ENCODE measurements at places on chromosomes 3 and 15.

GRCh38 chr3:124163689-124164088, 171.8 kb upstream of the ROPN1 start:
- no peak for DNase-seq

DNA sequence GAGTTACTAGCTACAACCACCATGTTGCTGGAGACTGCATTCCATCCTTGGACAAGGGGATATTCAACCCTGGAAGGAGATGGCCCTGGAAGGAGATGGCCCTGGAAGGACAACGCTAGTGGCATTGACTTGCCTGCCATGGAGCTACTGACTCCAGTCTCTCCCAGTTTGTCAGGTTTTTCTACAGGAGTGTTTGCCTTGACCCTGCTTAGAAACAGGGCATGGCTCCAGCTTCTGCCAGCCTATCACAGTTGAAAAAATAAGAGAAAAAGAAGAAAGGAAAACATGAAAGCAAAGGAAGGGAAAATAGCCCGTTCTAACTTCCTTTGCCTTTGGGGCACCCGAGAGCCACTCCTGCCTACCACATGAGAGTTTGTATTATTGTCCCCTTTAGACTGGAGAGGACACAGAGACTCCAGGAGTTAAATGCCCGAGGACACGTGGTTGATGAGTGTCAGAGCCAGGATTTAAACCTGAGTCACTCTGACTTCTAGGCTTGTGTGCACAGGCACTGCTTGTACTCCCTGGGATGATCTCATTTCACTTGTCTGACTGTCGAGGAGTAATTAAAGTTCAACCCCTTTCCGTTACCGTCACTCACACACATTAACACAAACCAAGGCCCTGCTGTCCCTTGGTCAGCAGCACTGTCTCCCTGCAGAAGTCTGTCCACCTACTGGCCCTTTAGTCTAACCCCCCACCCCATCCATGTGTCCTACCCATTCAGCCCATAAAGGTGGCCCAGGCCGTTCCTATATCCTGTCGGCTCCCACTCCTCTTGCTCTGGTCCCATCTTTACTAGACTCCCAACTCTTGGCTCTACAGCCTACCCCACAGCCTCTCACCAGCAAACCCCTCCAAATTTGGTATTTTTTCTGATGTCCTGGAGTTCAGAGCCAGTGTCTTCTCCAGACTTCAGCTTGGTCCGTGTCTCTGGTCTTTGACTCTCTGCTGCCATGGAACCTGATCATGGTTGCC, 46.1 kb downstream of the C2CD4A start:
- DNase-seq = no peak

DNA sequence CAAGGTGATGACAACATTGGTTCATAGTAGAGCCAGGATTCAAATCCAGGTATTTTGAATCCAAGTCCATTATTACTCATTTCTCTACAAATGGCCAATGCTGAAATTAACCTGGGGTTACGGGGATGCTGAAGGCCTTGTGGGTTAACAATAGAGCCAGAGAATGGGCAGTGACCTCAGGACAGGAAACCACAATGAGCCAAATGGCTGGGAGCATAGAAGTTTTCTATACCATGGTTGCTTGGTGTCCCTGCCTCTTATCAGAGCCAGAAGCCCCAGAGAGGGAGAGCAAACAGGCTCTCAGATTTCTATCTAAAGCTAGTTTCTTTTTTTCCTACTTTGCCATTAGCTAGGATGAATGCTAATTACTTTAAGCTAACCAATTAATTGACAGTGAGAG, 82.3 kb downstream of the TNIK start:
- no peak for DNase-seq

DNA sequence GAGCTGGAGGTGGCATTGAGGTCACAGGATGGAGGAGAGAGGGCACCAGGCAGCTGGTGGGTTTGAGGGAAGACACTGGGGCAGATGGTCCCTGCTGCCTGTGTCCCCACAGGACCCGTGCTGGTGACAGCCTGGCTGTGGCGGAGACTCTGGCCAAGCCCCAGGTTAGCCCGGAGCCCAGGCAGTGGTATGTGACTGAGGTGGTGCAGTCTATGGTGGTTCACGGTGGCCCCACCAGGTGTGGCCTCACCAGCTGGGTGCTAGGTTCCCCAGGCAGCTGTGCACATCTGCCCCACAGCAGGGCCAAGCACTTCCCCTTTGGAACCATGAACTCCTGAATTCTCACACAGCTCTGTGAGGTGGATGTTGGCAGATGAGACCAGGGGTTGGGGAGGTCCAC, 15.4 kb downstream of the PLXNA1 start:
- DNase-seq = no peak

GRCh38 chr3:62433396-62433795, 60.0 kb upstream of the FEZF2 start:
- no peak for DNase-seq

DNA sequence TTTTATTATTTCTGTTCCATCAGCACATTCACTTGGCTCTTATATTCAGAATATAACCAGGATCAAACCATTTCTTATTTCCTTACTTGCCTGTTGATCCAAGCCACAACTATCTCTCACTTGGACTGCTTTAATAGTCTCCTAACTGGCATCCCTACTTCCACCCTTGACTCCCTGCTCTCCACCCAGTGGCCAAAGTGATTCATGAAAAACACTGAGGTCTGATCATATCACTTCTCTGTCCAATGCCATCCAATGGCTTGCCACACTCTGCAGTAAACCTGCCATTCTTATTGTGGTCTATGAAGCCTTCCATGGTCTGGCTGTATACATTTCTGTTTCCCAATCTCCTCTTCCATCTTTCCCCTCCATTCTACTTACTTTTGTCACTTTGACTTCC, 576.1 kb downstream of the PDCD6IP start:
- DNase-seq = no peak
